Glomerular endothelial cell (primary cell): ENCODE measurements at places on chromosomes 2 and 18. TPM values are rescaled to one million over a fixed set of nuclear protein-coding genes. Genes with fewer than 3 reads are reported as not detected.

Gene SERPINB2
- 10.5 and 33.7 TPM in 2 replicates for total RNA-seq

Gene FHOD3
- 5.6 and 7.8 TPM in 2 replicates for total RNA-seq

Gene SLC23A3
- 1.3 TPM in 1 of 2 replicates, not detected in the other for total RNA-seq

Gene KIAA2012
- not detected in 2 replicates for total RNA-seq

Gene CYP27C1
- total RNA-seq, result 1.9 and 2.3 TPM in 2 replicates

Gene KCNJ3
- not detected in 2 replicates for total RNA-seq

Gene GPAT2
- 4.2 and 5.7 TPM in 2 replicates for total RNA-seq

Gene SIX2
- total RNA-seq, result 1.8 and 10.5 TPM in 2 replicates

Gene CTNNA2
- not detected in 2 replicates for total RNA-seq

Gene KIF1A
- total RNA-seq, result 0.97 and 1.2 TPM in 2 replicates

Gene TMEM178A
- 0.68 and 1.9 TPM in 2 replicates for total RNA-seq

Gene PARD3B
- total RNA-seq, result 7.7 and 10.3 TPM in 2 replicates

Gene EVA1A
- total RNA-seq, result 114 and 140 TPM in 2 replicates

Gene EFEMP1
- 1,158 and 1,797 TPM in 2 replicates for total RNA-seq

Gene POLR1B
- total RNA-seq, result 11.7 and 12.4 TPM in 2 replicates

Gene SMARCAL1
- total RNA-seq, result 36.4 and 52.9 TPM in 2 replicates

Gene PAX8
- 21.9 and 30.2 TPM in 2 replicates for total RNA-seq

Gene LIPT1
- 2.8 and 7.6 TPM in 2 replicates for total RNA-seq

Gene GATA6
- 7.0 and 18.1 TPM in 2 replicates for total RNA-seq

Gene SPHKAP
- not detected in 2 replicates for total RNA-seq

Gene SERPINB10
- total RNA-seq, result not detected in 2 replicates

Gene TWIST2
- 4.8 and 7.2 TPM in 2 replicates for total RNA-seq

Gene HAAO
- total RNA-seq, result not detected in 2 replicates

Gene UNC50
- total RNA-seq, result 38.1 and 46.3 TPM in 2 replicates

Gene REEP1
- total RNA-seq, result 0.05 and 0.06 TPM in 2 replicates

Gene CFAP221
- 1.1 and 3.1 TPM in 2 replicates for total RNA-seq

Gene CNRIP1
- total RNA-seq, result 44.5 and 50.6 TPM in 2 replicates

Gene CFC1
- not detected in 2 replicates for total RNA-seq

Gene PAIP2B
- 0.47 and 0.87 TPM in 2 replicates for total RNA-seq

Gene DHX57
- 19.5 and 20.2 TPM in 2 replicates for total RNA-seq
